ENCODE measurements at places on chromosomes 5 and 9. TPM values are rescaled to one million over a fixed set of nuclear protein-coding genes. Genes with fewer than 3 reads are reported as not detected.

Gene STPG3
- 0.66 TPM for total RNA-seq

Gene DMRT3
- not detected for total RNA-seq

Gene IFNA13
- total RNA-seq: not detected

Gene RAD50
- total RNA-seq: 42.8 TPM

Gene ADAMTS19
- 0.73 TPM for total RNA-seq

Gene VCAN
- 384 TPM for total RNA-seq

Data from smooth muscle cell of trachea (primary cell).